ENCODE measurements at places on chromosomes 2 and 18.

DNA sequence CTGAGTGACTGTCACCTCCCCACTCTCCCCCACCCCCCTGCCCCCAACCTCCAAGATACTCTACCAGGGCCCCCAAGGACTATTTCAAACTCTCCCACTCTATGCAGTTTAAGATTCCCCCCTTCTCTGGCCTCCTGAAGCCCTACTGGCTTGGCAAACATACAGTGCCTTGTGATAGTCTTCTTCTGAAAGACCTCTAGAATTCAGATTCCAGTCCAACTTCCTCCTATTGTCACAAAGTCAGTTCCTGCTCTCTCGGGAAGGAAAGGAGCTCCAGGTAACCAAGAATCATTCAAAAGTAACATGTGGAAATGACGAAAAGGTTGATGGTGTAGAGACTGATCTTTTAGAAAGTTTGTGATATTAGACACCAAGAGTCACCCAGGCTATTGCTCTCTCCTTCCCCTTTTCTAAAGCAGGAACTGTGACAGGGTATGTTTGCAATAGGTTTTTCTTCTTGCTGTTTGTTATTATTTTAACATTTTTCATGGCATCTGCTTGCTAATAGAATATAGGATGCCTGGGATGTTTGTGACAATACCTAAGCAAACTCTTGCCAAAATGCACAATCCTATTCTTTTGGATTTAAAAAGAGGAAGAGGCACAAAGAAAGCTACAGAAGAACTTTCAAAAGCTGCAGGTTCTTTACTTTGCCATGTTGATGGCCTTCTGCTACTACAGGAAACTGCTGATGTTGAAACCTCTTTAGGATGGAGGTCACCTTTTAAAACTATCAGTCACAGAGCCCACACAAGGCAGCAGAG is 93.5 kb upstream of the MGAT4A start:
- no peak for DNase-seq

DNA sequence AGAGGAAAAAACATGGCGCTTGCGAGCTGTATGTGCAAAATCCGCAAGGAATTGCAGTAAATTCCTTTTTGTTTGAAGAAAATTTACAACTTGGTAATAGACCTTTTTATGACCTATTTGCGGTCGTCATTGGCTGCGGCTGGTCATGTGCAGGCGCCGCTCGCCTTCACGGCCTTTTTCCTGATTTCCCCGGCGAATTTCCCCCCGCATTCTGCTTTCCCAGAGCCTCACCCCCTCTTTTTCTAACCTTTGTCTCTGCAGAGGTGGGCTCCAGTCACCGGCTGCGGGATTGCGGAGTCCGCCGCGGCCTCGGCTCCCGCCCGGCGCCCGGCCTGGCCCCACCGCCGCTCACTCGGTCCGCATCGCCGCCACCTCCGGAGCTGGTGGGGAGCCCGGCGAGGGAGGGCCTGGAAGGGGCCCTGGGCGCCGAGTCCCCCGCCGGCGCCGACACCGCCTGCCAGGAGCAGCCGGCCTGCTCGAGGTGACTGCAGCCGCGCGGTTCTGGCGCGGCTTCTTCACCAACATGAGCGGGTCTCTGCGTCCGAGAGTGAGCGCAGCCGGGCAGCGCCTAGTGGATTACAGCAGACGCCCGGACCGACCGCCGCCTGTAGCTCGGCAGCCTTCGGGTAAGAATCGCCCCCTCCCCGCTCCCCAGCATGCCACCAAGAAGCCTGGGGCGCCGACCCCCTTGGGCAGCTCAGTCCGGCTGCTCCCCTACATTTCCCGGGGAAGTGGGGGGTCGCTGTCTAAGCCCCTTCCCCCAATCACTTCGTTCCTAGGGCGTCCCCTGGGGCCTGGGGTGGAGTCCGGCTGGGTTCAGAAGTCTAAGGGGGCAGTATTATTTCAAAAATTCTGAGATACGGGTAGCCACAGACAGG is 7.1 kb downstream of the HOXD8 start:
- no peak for DNase-seq

DNA sequence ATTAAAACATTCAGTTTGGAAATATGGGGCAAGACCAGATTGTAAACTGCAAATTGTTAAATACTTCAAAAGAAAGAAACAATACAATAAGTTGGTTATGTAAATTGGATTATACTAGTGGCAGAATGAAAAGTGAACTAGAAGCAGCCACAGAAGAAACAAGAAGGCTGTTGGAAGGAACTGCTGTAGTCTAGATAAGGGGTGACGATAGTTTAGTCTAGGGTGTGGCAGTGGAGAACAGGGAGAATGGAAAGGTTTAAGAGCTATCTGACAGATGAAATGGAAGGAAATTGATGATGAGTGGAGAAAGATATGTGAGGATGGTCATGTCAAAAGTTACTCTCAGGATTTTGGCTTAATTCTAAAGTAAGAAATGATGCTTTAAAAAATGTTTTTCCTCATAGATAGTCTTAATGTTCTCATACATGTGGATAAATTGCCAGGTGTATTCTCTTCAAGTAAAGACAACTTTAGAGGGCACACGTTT is 179.7 kb downstream of the GPD2 start:
- no peak for DNase-seq

- DNase-seq = no peak
These were observed 316 bp downstream of the CRIM1 start for GRCh38 chr2:36355890-36356297.

- DNase-seq = peak; percentile 41
These were observed 818 bp downstream of the ITGB1BP1 start for GRCh38 chr2:9422321-9423099.

DNA sequence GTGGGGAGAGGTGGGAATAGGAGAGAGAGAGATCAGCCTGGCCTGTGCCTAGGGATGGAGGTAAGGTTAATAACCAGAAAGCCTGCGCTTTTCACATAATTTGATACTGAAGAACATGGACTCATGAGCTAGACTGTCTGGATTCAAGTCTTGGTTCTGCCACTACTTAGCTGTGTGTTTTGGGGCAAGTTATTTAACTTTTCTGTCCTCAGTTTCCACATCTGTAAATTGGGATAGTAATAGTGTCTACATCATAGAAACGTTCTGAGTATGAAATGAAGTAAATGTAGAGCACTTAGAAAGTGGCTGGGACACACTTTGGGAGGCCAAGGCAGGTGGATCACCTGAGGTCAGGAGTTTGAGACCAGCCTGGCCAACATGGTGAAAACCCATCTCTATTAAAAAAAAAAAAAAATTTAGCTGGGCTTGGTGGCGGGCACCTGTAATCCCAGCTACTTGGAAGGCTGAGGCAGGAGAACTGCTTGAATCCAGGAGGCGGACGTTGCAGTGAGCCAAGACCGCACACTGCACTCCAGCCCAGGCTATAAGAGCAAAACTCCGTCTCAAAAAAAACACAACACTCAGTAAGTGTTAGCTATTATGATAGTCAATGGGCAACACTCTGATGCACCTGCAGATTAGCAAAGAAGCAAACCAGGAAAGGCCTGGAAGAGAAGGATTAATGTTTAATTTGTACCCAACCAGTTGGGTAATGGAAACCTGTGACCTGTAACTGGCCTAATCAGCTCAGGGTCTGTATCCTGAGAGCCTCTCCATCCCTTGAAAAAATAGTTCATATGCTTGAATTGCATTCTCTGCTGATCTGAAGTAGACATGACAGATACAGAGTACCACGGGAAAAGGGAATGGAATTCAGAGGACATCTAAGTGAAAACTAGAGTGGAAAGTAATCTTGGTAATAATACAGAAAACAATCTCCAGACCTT is 6.8 kb downstream of the GALM start:
- no peak for DNase-seq

DNA sequence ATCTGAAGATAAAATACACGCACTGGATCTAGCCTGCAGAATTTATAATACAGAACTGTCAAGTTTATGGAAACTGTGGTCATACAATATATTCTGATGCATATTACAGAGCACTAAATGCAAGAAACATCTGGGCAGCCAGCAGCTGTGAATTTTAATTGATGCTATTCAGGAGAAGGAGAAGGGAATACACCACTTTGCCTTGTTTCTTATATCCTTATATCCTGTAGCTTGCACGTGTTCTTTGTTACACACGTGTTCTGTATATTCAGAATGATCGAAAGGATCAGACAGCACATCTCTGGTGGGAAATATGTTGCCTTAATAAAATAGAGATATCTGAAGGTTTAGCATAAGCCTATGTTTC is 335.8 kb downstream of the AGPS start:
- DNase-seq = no peak

- DNase-seq = no peak
These were observed 280.9 kb downstream of the NEDD4L start for GRCh38 chr18:58324824-58325480.

DNA sequence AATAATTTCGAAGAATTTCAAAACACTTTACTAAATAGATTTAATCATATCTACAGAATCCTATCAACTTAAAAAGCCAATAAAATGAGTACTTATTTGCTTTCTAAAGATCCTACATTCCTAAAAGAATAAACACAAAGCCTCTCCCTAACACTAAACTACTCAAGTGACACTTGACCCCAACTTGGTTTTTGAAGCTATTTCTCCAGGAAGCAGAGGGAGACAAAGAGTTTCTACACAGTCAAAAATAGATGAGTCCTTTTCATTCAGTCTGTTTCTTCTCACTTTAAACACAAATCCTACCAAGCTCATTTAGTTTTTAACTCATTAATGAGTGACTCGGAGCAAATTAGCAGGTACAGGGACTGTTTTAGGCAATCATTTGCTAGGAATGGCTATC is 2.1 kb downstream of the ATL2 start:
- DNase-seq = no peak

- no peak for DNase-seq
These were observed 431.1 kb downstream of the TMX3 start for GRCh38 chr18:68283834-68284233.

- no peak for DNase-seq
These were observed 273.3 kb downstream of the PTPRM start for GRCh38 chr18:7840411-7840810.

- DNase-seq = no peak
These were observed 54.8 kb downstream of the AP1S3 start for GRCh38 chr2:223782629-223783028.

- DNase-seq = no peak
These were observed 66.4 kb upstream of the POU3F3 start for GRCh38 chr2:104787298-104788065.

DNA sequence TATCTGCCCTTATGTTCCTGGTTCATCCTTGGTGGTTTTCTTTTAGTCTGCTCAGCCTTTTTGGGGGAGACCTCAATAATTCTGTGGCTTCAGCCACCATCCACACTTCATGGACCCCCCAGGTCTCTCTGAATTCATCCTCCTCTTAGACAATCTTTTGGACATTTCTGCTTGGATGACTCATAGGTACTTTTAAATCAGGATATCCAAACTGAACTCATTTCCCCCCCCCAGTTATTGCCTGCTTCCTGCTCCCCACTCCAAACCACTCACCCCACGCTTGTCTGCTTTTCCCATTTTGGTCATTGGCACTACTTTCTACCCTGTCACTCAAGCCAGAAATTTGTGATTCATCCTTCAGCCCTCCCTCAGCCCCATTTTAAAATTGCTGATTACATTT is 78.5 kb downstream of the TANC1 start:
- DNase-seq = no peak

DNA sequence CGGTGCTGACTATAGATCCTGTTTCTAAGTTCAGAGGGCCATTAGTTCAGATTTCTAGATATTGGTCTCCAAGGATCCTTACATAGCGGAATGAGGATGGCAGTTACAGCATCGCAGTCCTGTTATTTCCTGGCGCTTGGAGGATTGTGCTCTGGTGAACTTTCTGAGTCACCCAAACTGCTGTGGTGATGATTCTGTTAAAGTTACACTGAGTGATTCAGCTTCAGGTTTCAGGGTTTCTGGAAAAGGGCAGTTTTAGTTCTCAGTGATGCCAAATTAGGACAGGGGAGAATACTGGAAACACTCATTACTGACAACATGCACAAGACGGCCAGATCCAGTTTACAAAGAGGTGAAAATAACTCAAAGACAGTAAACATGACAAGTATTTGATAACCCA is 52.1 kb upstream of the ANKRD62 start:
- no peak for DNase-seq

DNA sequence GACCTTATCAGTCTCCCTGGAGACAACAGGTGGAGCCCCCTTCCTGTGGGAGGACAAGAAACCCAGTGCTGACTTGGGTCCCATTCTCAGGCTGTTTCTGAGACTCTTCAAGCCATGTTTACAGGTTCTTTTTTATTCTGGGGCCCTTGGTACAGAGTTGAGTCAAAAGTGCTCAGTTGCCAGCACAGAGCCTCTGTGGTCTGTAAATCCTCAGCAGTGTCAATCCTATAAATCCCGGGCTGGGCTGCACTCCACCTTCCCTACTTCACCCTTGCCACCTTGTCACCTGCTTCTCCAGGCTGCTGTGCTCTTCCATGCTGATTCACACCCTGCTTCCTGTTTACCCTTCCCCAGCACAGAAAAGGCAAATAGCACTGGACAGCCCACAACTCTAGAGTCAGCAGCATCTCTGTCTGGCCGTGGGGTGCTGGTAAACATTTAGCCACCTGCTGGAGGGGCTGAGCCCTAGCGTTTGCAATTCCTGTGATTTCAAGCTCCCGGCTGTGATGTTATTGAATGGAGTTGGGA is 74.7 kb downstream of the TNFRSF11A start:
- DNase-seq = no peak

GRCh38 chr2:11166476-11166875 is 11.2 kb downstream of the SLC66A3 start:
- no peak for DNase-seq

DNA sequence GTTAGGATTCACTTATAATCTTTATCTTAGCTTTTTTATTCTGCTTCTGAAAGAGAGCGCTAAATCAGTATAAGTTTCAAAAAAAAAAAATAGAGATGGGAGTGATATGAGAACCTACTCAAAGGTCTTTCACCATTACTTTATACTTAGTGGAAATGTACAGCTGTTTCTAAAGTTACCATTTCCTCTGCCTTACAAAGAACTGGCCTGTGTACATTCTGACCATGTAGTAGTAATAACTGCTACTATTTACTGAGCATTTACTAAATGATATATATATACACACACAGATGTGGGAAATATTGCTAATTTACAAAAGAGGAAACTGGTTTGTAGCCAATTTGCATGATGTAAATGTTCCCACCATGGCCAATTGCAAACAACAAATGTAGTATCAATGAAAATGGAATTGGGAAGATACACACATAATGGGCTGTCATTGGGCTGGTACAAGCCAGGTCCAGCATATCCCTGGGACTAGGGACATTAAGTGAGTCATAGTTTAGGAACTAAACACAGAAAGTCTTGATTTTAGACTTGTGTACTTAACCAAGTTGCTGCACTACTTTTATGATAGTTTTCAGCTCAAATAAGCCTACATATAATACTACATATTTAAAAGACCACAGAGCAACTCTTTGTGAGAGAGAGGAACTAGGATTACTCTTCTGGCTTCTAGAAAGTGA is 67.1 kb downstream of the DYNC1I2 start:
- no peak for DNase-seq

DNA sequence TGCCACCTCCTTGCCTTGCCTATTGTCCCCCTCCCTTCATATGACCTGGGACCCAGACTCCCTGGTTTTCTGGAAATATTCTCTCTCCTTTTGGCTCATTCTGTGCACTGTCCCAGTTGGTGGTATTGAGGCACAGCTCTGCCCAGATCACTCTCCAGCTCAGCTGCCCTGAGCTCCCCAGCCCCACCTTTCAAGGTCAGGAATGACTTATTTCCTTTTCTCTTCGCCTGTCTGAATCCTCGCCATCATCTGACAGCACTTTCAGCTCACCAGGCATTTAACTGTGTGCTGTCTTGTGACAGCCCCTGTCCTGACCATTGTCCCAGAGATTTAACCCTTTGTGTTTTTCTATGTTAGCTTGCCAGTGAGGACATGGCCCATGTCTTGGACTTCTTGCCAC is 133.0 kb downstream of the MSH2 start:
- DNase-seq = no peak

- DNase-seq = no peak
These were observed 87.6 kb downstream of the ACKR3 start for GRCh38 chr2:236657215-236657614.

Data from bone marrow (tissue), 2 donors.